ENCODE measurements at places on chromosomes 2 and 18.

- peak; percentile 36 for DNase-seq
These were observed 27.3 kb upstream of the NTSR2 start for GRCh38 chr2:11697103-11697871.

- no peak for DNase-seq
These were observed 91.7 kb upstream of the SPTBN1 start for GRCh38 chr2:54364409-54364808.

- no peak for DNase-seq
These were observed 271.0 kb upstream of the HS6ST1 start for GRCh38 chr2:128589681-128590080.

DNA sequence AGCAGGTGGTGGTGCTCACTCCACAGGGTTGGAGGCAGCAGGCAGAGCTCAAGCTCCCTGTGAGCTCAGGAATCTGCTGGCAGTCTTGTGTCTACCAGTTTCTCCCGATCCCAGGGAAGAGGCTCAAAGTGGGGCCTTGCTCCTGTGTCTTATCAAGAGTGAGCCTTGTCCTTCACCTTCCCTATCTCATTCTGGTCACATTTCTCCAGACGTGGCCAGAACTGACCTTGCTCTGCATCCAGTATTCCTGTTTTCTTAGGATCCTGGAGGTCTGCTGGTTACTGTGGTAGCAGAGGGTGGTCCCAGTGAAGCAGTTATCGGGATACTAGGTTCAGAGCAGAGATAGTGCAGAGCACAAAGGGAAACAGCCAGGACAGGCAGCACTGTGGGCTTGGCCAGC is 47.1 kb upstream of the ASB18 start:
- no peak for DNase-seq

DNA sequence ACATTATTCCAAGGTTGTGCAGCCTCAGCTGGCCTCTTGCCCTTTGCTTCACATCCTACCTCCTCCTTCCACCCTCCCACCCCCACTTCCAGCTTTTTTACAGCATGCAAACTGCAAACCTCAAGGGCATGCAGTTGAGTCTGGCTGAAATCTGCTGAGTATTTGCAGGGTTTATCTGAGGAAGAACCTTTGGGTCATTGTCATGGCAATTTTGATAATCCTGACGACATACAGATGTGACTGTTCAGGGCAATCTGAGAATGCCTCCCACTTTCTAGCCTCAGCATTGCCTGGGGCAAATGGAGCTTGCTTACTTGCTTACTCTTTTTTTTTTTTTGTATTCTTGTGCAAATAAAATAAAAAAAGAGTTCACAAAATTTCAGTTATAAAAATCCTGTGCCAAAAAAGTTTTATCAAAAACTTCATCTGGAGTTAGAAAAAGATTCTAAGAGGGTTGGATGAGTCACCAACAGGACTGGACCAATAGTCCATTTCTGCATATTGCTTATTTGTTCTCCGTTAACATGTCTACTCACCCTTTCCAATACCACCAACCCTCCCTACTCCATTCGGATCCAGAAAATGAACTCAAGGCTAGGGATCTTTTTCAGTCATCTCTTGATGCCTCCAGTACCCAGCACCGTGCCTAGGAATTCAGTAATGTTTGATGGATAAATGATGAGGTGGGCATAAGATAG is 23.6 kb upstream of the LHCGR start:
- DNase-seq = no peak

GRCh38 chr2:35408320-35408719 is 947.3 kb upstream of the CRIM1 start:
- no peak for DNase-seq

DNA sequence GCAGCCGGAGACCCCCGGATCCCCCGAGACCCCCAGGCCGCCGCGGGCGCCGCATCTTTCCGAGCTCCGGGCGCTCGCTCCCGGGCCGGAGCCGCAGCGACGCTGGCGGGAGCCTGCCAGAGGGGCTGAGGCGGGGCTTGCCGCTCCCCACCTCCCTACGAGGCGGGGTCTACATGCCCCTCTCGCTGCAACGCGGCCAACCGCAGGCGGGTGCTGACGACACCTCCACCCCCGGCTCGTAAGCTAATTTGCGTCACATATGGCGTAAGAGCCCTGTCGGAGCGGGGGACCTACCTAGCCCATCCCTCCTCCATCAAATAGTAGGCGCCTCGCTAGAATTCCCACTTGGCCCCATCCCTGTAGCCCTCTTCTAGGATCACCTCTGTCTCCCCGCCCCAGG is at the start of gene PTPRN:
TSS of gene PTPRN (minus strand) at position 124 of the 400 bp plus-strand sequence. CDS start at position 55, 69 bp downstream.
- no peak for DNase-seq

DNA sequence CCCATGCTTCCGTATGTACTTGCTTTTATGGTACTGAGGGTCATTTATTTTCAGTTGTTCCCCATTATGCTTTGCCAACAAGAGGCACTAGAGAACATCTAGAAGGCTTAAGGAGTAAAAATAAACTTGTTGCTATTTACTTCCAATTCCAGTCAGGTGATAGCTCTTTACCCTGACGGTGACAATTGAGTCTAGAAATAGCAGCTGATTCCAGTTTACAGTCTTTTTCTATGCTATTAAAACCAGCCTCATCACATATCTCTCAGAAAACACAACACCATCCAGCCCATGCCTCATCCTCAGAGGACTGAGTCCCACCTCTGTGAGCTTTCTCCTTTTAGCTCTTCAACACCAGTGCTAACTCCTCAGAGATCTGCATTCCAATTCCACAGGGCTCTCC is 327.0 kb downstream of the GPD2 start:
- DNase-seq = no peak

GRCh38 chr2:101788995-101789970 is 91.8 kb downstream of the MAP4K4 start:
- no peak for DNase-seq

DNA sequence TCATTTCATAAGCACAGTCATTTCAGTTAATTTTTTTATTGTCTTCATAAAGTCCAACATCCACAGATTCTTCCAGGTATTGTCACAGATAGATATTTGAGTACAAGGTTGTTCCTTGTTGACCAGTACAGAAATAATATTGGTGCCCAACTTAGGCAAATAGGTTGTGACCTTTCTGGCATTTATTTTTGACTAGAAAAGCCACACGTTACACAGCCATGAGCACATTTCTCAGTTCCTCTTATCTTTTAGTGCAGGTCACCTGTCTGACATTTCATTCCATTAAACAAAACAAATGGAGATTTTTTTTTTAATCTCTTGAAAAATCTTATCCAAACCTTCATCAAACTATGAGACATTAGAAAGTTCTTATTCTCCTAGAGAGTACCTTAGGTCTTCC is 428.8 kb downstream of the ZNF521 start:
- no peak for DNase-seq

DNA sequence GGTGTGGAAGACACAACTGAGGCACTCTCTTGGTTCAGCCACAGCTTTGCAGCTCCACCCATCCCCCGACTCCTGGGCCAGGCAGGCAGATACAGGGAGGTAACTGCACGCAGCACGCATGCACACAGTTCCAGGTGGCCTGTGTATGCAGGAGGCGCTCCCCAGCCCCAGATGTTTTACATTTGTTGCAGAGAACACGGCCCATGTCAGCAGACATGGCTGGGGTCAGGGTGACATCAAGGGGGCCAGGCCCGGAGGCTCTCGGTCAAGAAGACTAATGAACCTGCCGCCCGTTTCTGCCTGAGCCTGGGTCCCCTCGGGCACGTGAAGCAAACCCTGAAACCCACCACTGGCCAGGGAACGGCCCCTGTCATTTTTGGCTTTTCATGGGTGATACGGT is 57.3 kb downstream of the TWIST2 start:
- no peak for DNase-seq

GRCh38 chr2:12361506-12361905 is 355.2 kb upstream of the TRIB2 start:
- no peak for DNase-seq

- DNase-seq = no peak
These were observed 220.4 kb upstream of the TFPI start for GRCh38 chr2:187774551-187775071.

- DNase-seq = no peak
These were observed 42.6 kb upstream of the ROCK2 start for GRCh38 chr2:11387100-11387390.

DNA sequence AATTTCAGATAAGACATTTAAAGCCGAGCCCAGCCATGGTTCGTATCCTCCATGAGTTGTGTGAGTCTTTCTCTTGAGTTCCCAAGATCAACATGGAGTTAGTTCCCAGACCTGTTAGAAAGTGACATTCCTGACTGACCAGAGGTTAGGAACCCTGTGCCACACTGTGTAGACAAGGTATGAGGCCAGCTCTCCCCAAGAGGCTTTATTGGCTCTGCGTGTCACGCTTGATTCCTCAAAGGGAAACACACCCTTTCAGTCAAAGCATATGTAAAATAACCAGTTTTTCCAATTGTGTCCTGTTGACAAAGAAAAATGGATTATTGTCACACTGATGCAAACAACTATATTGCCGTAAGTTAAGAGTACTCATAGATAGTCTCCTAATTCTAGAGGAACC is 1.2 kb downstream of the SULT1C3 start:
- DNase-seq = no peak
